ENCODE measurements at places on chromosomes 11 and 22. TPM values are rescaled to one million over a fixed set of nuclear protein-coding genes. Genes with fewer than 3 reads are reported as not detected.

The CDC45 gene
- 0.26 TPM for total RNA-seq

The TMPRSS5 gene
- 0.13 TPM for total RNA-seq

The KRTAP5-8 gene
- total RNA-seq, result not detected

The A4GALT gene
- 15.5 TPM for total RNA-seq

The TOM1 gene
- 22.6 TPM for total RNA-seq

The F2 gene
- 0.38 TPM for total RNA-seq

The SCN2B gene
- total RNA-seq, result under 0.01 TPM

The P2RY2 gene
- total RNA-seq, result 9.0 TPM

The TRIM6 gene
- 1.8 TPM for total RNA-seq

The MAML2 gene
- total RNA-seq, result 1.3 TPM

- DNase-seq, result no peak
Observed at GRCh38 chr22:36472689-36473088, 8.8 kb downstream of the TXN2 start.

- DNase-seq, result no peak
Observed at GRCh38 chr22:39311592-39312400, 7.6 kb downstream of the RPL3 start.

- DNase-seq, result no peak
Observed at GRCh38 chr11:126680131-126680530, 320.4 kb downstream of the KIRREL3 start.

DNA sequence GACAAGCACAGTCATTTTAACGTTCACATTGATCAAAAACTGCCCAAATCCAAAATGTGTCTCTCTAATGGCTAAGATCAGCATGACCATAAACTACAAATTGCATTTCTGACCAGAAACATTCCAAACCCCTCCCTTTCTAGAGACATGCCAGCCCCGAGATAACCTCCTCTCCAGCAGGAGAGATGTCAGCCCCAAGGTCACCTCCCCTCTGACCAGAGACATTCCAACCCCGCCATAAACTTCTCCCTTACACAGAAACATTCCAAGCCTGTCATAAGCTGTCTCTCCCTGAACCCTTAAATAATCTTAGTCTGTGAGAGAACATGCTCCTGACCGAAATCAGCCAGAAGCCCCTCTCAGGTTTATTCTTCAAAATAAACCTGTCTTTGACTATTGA lies 6.6 kb upstream of the EXT2 start:
- DNase-seq, result no peak

DNA sequence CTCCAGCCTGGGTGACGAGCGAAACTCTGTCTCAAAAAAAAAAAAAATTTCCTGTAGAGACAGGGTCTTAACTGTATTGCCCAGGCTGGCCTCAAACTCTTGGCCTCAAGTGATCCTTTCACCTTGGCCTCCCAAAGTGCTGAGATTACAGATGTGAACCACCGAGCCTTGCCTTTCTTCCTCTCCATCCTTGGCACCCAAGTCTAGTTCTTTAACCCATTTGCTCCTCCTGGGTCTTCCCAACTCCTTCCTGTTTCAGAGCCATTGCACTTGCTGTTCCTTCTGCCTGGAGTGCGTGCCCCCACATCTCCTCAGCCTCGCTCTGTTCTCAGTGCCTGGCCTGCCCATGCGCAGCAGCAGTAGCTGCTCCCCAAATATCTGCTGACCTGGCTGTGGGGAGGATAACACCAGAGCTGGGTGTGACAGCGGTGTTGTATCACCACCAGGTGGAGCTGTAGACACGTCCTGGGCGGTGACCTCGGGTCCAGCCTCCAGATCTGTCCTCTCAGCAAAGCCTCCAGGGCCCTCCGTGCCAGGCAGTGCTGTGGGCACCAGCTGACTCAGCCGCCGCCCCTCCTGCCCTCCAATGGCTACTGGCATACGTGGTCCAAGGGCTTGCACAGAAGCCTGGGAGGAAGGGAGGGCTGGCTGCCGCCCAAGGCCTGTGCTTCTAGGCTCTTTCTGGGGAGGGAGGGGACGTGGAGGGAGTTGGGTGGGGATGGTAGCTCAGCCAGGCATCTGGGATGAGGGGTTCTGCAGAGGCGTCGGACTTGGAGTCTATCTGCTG lies 22.0 kb downstream of the TEF start:
- DNase-seq, result peak; percentile 72

GRCh38 chr11:58775066-58775708 lies 43.4 kb upstream of the GLYAT start:
- peak; percentile 12 for DNase-seq

GRCh38 chr11:114148013-114148382 lies 88.5 kb downstream of the ZBTB16 start:
- DNase-seq, result no peak

GRCh38 chr11:69925366-69926196 lies 106.4 kb upstream of the FGF3 start:
- DNase-seq, result no peak

DNA sequence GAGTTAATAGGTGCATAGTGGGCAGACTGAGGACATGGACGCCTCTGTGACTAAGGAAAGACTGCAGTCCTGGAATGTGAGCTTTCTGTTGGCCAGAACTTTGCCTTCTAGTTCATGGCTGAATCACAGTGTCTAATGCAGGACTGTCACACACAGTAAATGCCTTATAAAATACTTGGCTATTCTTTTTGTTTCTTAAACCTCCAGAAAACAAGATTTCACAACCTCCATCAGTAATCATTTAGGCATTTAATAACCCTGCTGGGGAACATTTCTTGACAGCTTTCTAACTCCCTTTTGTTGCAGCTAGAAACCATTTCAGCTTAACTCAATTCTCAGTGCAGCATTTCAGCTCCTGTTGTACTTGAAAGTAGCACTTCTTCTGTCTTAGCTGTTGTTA lies 335.8 kb upstream of the DDI1 start:
- peak; percentile 54 for DNase-seq

DNA sequence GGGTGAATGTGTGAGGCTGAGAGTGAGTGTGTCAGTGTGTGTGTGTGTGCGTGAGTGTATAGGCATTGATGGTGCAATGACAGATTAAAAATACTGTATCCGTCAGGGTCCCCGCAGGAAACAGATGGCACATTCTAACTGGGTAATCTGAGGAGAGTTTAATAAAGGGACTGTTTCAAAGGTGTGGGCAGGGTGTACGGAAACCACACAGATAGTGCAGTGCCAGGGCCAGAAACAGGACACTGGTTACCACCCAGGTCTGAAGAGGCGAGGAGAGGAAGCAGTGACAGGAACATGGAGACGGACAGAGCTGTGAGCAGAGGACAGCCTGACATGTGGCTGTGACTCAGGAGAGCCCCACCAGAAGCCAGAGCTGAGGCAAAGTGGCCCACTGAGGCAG lies 16.5 kb downstream of the P2RX3 start:
- DNase-seq, result no peak

All from bronchial epithelial cell (primary cell).